ENCODE measurements at places on chromosomes 11 and 22. TPM values are rescaled to one million over a fixed set of nuclear protein-coding genes. Genes with fewer than 3 reads are reported as not detected.

DNA sequence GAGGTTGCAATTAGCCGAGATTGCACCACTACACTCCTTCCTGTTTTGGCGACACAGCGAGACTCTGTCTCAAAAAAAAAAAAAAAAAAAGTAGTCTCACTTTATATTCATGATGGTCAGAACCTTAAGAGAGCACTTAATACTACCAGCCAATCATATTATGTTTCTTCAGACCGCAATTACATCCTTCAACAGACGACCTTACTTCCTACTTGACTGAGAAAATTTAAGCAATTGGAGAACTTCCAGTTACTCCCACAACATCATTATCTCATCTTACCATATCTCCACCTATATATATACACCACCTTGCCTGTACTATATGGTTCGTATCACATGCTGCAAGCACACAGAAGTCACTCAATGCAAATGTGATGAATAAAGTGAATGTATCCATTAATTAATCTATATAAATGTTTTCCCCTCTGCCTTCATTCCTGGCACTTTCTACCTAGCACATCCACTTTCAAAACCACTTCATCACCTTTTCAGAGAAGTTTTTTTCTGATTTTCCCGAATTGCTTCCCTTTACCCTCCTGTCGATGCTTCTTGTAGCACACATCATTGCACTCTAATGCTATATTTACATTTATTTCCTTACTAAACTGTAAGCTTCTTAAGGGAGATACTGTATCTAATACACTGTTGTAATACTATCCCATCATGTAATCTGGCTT, 13.8 kb downstream of the ATP5MG start:
- no peak for DNase-seq

Gene EFCAB6
- 4.9 TPM for total RNA-seq

GRCh38 chr11:130526846-130527245, 78.4 kb downstream of the ADAMTS15 start:
- DNase-seq = no peak

Gene CCDC73
- total RNA-seq = not detected

- no peak for DNase-seq
These were observed 4.8 kb downstream of the TOP3B start for GRCh38 chr22:21977814-21978213.

GRCh38 chr22:25176175-25176574, 23.5 kb upstream of the CRYBB3 start:
- no peak for DNase-seq

Measured in neural progenitor cell (in vitro differentiated cells).